ENCODE measurements at places on chromosomes 11 and 22. TPM values are rescaled to one million over a fixed set of nuclear protein-coding genes. Genes with fewer than 3 reads are reported as not detected.

DNA sequence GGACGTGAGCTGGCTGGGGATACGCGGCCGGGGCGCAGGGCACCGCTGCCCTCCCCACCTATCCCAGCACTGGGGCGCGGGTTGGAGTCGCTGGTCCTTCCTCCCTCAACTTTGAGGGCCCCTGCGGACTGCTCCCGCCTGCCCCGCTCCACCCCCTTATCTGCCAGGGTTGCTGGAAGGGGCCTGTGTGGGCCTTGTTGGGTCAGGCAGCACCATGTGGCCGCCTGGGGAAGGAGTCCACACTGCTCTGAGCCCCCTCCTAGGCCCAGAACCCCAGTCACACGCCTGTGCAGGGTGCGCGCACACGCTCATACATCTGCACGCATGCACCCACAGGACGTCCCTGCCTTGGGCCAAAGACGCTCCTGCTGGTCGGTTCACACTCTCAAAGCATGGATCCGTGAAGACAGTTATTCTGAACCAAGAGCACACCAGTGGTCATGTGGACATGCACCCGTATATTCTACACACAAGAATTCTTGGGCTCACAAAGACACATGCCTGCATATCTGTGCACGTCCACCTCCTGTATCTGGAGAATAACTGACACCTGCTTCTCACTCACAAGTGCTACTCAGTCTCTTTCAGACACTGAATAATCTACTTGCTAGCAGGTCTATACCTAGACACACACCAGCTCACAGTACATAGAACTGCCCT, 710 bp downstream of the TUB start:
- peak overlapping the region; percentile 55 for H3K4me3 ChIP-seq
- no peak for DNase-seq
- peaks cover 8% of the 10 kb centered on the region for H3K4me1 ChIP-seq
- peaks cover 86% of the 10 kb centered on the region for H3K27me3 ChIP-seq

DNA sequence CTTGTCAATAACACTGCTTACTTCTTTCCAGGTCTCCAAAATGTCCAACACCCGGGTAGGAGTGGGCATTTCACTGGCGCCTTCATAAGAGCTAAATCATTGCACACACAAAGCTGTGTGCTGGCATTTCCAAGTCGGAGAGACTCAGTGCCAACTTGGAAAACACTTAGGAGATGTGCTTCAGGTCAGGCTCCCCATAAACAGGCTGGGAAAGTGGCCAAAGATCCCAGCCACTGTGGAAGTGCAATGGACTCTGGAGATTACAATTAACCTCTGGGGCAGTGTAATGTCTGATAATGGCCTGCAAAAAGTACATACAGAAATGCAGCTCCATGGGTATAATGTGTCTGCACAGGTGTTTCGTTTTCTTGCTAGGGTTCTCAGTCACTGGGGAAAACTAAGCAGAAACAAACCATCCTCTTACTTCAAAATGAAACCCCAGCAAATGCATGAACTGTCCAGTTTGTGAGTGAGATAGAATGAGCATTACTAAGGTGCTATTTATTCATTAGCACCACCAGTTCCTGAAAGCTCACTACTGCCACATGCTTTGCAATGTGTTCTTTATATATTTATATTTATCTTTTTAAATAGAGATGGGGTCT, 79.0 kb downstream of the ABTB2 start:
- DNase-seq: no peak
- no peak overlapping the region for H3K27ac ChIP-seq
- no peaks in the 10 kb centered on the region for H3K27me3 ChIP-seq
- H3K4me3 ChIP-seq: no peak overlapping the region
- H3K36me3 ChIP-seq: no peaks in the 10 kb centered on the region

GRCh38 chr11:119338318-119338890, 2.3 kb downstream of the C1QTNF5 start:
- peak overlapping the region; percentile 63 for H3K4me3 ChIP-seq
- peaks cover 3% of the 10 kb centered on the region for H3K36me3 ChIP-seq
- peak; percentile 79 for DNase-seq
- H3K27ac ChIP-seq: no peak overlapping the region
- peaks cover 45% of the 10 kb centered on the region for H3K4me1 ChIP-seq

DNA sequence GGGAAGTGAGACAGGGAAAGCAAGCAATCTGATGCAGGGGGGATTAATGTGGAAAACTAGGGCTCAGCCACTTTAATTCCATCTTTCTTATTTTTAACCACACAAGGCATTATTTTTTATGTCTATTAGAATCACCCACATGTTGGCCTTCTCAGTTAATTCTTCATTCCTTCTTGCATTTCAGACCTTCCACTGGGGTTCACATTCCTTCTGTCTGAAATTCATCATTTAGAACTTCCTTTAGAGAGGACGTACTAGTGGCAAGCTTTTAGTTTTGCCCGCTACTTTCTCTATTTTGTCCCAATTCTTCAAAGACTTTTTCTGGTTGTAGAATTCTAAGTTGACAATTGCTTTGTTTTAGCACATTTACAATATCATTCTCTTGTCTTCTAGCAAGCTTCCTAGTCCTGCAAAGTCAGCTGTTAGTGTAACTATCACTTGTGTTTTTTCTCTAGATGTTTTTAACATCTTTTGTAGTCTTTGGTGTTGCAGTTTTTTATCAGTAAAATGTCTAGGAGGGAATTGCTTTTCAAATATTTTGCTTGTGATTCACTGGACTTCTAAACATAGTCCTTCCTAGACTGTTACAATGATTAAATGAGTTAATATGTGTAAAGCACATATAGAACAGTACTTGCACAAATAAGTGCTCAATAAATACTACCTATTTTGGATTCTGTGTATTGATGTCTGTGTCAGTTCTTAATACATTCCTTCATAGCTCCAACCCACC, 5.5 kb upstream of the NNMT start:
- H3K27ac ChIP-seq: no peak overlapping the region
- no peaks in the 10 kb centered on the region for H3K36me3 ChIP-seq
- peaks cover 10% of the 10 kb centered on the region for H3K27me3 ChIP-seq
- no peak for DNase-seq

- H3K4me3 ChIP-seq: peak overlapping the region; percentile 99
- peak overlapping the region; percentile 89 for H3K27ac ChIP-seq
- peak; percentile 58 for DNase-seq
- no peaks in the 10 kb centered on the region for H3K27me3 ChIP-seq
Observed at GRCh38 chr11:67404515-67405195, 772 bp downstream of the TBC1D10C start.

- no peak overlapping the region for H3K27ac ChIP-seq
- no peaks in the 10 kb centered on the region for H3K27me3 ChIP-seq
- H3K4me3 ChIP-seq: no peak overlapping the region
- no peak for DNase-seq
Observed at GRCh38 chr22:44931077-44931540, 78.7 kb downstream of the PHF21B start.

- no peak overlapping the region for H3K4me3 ChIP-seq
- no peaks in the 10 kb centered on the region for H3K27me3 ChIP-seq
- no peak for DNase-seq
- peaks cover 19% of the 10 kb centered on the region for H3K36me3 ChIP-seq
Observed at GRCh38 chr22:49582181-49582580, 245.5 kb downstream of the BRD1 start.

GRCh38 chr22:46533070-46533833, 4.2 kb downstream of the CELSR1 start:
- H3K4me3 ChIP-seq: peak overlapping the region; percentile 6
- no peaks in the 10 kb centered on the region for H3K36me3 ChIP-seq
- no peak for DNase-seq
- peaks cover 30% of the 10 kb centered on the region for H3K27me3 ChIP-seq
- H3K27ac ChIP-seq: no peak overlapping the region

- no peaks in the 10 kb centered on the region for H3K36me3 ChIP-seq
- H3K4me1 ChIP-seq: peaks cover 37% of the 10 kb centered on the region
- H3K4me3 ChIP-seq: no peak overlapping the region
- H3K27ac ChIP-seq: peak overlapping the region; percentile 56
- H3K27me3 ChIP-seq: no peaks in the 10 kb centered on the region
Observed at GRCh38 chr11:69075421-69076128, 26.8 kb downstream of the TPCN2 start.

DNA sequence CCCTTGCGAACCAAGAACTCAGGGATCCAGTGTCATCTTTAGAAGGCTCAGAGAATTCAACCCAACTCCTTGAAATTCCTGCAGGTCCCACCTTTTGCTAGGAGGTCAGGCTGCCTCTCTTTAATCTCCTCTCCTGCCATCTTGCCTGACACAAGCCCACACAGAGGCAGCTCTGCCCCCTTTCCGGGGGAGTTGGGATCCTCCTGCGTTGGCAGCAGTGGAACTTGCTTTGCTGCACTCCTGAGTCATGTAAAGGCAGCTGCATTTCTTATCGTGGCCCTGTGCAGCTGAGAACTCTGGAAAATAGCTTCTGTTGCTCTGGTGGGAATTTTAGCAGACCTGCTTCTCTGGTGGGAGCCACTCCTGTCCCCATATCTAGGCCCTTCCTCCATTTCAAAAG, 142.3 kb upstream of the TBCEL start:
- no peaks in the 10 kb centered on the region for H3K4me1 ChIP-seq
- H3K27me3 ChIP-seq: peaks cover 8% of the 10 kb centered on the region
- no peaks in the 10 kb centered on the region for H3K36me3 ChIP-seq
- DNase-seq: no peak
- no peak overlapping the region for H3K27ac ChIP-seq
- H3K4me3 ChIP-seq: no peak overlapping the region

GRCh38 chr11:102920118-102920684, 35.3 kb downstream of the MMP13 start:
- peaks cover 7% of the 10 kb centered on the region for H3K27me3 ChIP-seq
- H3K4me1 ChIP-seq: peaks cover 7% of the 10 kb centered on the region
- H3K36me3 ChIP-seq: no peaks in the 10 kb centered on the region
- no peak overlapping the region for H3K27ac ChIP-seq
- H3K4me3 ChIP-seq: no peak overlapping the region

- H3K27ac ChIP-seq: peak overlapping the region; percentile 73
- peaks cover 31% of the 10 kb centered on the region for H3K36me3 ChIP-seq
- no peaks in the 10 kb centered on the region for H3K27me3 ChIP-seq
- DNase-seq: no peak
Observed at GRCh38 chr22:39414377-39414776, 14.8 kb downstream of the TAB1 start.

GRCh38 chr22:39311592-39312400, 7.6 kb downstream of the RPL3 start:
- no peaks in the 10 kb centered on the region for H3K36me3 ChIP-seq
- H3K4me3 ChIP-seq: no peak overlapping the region
- no peaks in the 10 kb centered on the region for H3K27me3 ChIP-seq
- no peak for DNase-seq

DNA sequence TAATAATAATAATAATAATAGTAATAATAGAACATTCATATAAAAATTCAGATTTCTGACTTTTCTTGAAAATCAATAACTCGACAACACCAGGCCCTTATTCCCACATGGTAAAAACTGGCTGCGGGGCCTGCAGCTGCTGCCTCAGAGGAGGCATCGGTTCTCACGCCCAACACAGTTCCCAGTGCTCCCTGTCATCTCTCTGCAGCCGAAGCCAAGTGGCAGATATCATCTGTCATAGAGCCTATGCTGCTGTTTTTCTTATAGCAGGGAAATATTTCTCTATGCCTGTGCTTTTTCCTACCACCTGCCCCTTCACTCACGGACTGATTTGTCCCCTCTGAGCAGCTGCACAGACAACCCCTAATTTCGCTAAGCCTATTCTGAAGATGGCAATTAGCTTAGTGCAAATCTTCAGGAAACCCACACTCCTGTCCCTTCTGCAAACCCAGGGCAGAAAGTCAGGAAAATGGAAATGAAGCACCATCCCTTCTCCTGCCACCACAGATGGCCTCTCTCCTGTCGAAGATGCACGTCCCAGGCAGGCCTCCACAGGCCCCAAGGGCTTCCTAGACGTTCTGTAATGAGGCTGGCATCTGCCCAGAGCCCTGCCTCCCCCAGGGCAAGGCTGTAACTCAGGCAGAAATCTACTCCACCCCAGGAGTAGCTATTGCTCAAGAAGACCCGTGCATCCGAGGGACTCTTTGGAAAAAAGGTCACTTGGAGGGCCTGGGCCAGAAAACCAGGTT, 66.7 kb downstream of the SYN3 start:
- H3K4me1 ChIP-seq: no peaks in the 10 kb centered on the region
- DNase-seq: no peak
- peaks cover 3% of the 10 kb centered on the region for H3K27me3 ChIP-seq
- no peaks in the 10 kb centered on the region for H3K36me3 ChIP-seq
- no peak overlapping the region for H3K27ac ChIP-seq

GRCh38 chr22:36727927-36728488, 24.5 kb upstream of the CACNG2 start:
- no peak overlapping the region for H3K27ac ChIP-seq
- DNase-seq: no peak
- H3K36me3 ChIP-seq: no peaks in the 10 kb centered on the region
- peaks cover 61% of the 10 kb centered on the region for H3K27me3 ChIP-seq

DNA sequence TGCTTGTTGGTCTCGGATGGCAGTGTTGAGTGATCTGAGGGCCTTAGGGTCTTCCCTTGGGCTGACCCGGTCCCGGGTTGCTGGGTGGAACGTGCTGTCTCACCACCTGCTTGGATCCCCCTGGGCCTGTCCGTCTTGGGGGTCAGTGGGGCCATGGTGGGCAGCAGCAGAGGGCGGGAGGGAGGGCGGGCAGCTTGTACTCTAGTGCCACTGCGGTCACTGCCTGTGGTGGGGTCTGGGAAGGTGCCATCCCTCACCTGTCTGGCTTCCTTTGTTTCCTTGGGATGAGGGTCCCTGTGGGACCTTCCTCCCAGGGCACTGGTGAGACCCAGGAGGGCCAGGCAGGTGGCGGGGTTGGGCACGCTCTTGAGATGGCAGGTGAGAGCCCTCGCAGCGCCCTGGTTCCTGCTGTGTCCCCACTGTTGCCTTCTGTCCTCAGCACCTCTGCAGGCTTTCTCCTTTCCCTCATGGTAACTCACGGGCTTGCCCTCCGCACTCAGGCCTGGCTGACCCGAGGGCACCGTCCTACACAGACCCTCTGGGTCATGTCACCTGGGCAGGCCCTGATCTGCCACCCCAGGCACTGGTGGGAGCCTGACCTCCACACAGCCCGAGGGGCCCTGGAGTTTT, 34.2 kb downstream of the TBC1D22A start:
- H3K27me3 ChIP-seq: no peaks in the 10 kb centered on the region
- peaks cover 11% of the 10 kb centered on the region for H3K36me3 ChIP-seq
- H3K4me3 ChIP-seq: no peak overlapping the region
- DNase-seq: no peak
- peaks cover 3% of the 10 kb centered on the region for H3K4me1 ChIP-seq

- peaks cover 10% of the 10 kb centered on the region for H3K27me3 ChIP-seq
- H3K27ac ChIP-seq: no peak overlapping the region
- H3K4me3 ChIP-seq: no peak overlapping the region
- no peaks in the 10 kb centered on the region for H3K36me3 ChIP-seq
Observed at GRCh38 chr11:31895926-31896325, 84.8 kb upstream of the PAX6 start.

Gene OMP
- 1.1 TPM for total RNA-seq

Gene GTSE1
- total RNA-seq: 0.68 TPM

Gene IGLL1
- total RNA-seq: not detected

Gene OR2D2
- not detected for total RNA-seq

Gene VSTM5
- not detected for total RNA-seq

Gene IFITM10
- 2.0 TPM for total RNA-seq

Gene SEPTIN5
- 1.5 TPM for total RNA-seq

Gene PRR33
- total RNA-seq: not detected

Gene OTOG
- total RNA-seq: not detected

Gene HOATZ
- not detected for total RNA-seq
